ENCODE measurements at places on chromosomes 1 and 21. TPM values are rescaled to one million over a fixed set of nuclear protein-coding genes. Genes with fewer than 3 reads are reported as not detected.

The CFAP74 gene
- 0.93 TPM for polyA plus RNA-seq

The TMPRSS2 gene
- polyA plus RNA-seq: not detected

The LDLRAD1 gene
- not detected for polyA plus RNA-seq

The ARHGAP30 gene
- 0.93 TPM for polyA plus RNA-seq

The PLCH2 gene
- 5.5 TPM for polyA plus RNA-seq

The SLC9A1 gene
- 31.8 TPM for polyA plus RNA-seq

The C1orf185 gene
- polyA plus RNA-seq: not detected

The TAS1R1 gene
- not detected for polyA plus RNA-seq

The PUM1 gene
- 76.2 TPM for polyA plus RNA-seq

DNA sequence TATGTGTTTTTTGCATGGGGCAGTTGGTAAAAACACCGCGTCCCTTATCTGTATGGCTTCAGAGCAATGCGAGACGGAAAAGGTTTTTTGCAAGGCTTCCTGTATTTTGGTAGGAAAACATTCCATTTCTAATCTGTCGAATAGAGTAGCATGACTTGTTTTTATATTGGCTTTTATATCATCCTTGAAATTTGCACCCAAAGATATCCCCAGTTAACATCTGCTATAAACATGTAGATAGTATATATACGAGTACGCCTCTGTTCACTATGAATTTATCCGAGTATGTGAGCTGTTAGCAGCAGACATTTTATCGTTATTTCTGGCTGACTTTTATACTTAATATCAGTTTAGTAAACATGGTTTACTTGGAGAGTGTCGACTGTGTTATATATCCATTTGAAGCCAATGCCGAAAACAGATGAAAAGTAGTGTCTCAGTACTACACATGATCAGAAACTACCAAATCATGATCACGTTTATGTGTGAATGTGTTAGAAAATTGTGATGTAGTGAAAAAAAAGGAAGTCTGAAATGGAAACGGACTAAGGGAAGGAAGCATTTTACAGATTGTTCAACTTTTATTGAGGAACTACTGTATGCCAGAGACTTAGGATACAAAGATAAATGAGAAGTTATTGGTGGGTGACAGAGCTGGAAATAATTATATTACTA lies 1.0 kb downstream of the LEPR start:
- no peak for DNase-seq

GRCh38 chr1:2439369-2439768 lies 27.0 kb upstream of the PEX10 start:
- no peak for DNase-seq

DNA sequence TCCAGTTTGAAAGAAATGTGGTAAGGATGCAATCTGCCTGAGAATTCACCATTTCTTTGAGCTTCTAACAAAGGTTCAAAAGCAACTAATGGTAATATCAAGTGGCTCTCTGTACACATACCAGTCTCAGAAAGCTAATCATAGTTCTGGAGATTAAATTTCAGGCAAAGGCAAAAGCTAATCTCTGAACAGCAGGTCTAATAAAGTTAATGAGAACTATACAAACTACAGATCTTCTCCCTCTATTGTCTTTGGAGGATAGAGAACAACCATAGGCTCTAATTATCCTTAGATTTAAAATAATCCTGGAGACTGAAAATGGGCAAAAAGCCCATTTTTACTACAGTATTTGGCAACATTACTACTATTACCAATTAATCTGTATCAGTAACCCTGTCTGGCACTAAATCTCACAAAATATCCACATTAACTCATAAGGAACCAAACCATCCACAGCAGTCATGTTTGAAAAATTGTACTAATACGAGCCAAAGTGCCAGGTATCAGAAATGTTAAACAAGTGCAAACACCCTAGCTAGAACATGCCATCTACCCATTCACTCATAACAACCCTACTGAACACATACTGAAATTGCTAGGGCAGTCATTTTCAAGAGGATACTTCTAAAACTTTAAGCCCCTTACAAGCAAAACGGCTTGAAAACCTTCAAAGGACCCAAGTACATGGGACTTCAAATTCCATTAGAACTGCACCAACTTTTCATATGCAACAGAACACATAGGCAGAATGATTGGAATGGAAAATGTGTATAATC lies 4.8 kb downstream of the DIPK1A start:
- no peak for DNase-seq

DNA sequence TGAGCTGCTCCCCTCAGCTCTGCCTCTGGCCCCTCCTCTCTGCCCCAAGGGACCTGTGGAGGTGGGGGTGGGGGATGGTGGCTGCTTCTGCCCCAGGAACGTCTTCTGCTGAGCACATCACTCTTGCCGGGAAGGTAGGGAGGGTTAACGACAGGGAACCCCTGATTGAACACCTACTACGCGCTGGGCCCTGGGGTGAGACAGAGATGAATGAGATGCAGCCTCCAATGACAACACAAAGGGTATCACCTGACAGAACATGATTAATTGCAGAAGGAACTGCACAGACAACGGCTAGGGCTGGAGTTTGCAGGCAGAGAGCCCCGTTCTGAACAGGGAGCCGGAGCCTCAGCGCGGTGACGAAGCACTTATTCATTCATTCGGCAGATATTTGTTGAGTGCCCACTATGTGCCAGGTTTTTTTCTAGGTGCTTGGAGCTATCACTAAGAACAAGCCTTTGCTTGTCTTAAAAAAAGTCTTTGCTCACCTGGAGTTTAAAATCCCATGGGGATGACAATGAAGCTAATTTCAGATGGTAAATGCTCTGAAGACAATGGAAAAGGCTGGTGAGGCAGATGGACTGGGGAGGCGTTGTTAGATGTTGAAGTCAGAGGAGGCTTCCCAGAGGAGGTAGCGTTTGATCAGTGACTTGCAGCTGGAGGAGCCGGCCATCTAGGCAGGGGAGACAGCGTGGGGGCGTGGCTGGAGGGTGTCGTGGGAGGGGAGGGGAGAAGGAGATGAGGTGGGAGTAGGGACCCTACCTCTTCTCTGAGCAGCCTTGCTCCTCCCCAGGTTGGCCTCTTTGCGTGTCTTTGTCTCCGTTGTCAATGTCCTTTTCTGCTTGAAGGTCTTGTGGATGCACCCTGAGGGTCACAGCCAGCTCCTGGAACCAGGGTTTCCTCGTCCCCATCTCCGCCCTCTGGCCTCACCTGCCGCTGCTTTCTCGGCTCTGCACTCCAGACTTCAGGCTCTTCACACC lies 103.1 kb upstream of the CSF3R start:
- no peak for DNase-seq

DNA sequence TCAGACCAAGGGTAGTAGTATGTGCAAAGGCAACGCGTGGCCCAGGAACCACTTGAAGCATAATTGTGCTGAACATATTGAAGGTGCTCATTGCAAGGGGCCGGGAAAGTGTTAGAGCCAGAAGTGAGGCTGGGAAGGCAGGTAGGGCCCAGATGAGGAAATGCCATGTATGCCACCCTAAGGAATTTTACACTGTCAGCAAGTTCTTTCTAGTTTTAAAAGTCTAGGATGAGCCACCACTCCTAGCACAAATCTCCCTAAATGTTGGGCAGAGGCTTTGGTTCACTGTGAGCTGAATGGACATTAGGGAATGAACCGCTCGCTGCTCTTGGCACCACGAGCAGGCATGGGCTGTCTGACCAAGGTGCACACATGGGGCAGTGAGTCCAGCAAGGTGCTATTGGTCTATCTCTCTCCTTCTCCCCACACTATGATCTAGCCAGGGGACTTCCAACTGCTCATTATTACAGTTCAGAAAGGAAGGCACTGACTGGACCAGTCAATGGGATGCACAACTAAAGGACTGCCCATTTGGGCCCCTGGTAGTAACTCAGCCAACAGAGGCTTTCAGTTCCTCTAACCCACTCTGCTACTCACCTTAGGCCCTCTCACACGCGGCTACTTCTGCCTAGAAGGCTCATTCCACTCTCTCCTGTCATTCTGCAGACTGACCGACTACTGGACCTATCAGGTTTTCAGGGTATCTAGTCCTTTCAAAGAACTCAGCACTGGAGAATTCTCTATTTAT lies 2.0 kb downstream of the KANK4 start:
- DNase-seq: no peak

- no peak for DNase-seq
Observed at GRCh38 chr1:36524359-36525062, 41.8 kb upstream of the CSF3R start.

- no peak for DNase-seq
Observed at GRCh38 chr1:109365642-109366204, 32.0 kb downstream of the SORT1 start.

GRCh38 chr1:165376041-165376810 lies 19.7 kb upstream of the LMX1A start:
- DNase-seq: peak; percentile 85

DNA sequence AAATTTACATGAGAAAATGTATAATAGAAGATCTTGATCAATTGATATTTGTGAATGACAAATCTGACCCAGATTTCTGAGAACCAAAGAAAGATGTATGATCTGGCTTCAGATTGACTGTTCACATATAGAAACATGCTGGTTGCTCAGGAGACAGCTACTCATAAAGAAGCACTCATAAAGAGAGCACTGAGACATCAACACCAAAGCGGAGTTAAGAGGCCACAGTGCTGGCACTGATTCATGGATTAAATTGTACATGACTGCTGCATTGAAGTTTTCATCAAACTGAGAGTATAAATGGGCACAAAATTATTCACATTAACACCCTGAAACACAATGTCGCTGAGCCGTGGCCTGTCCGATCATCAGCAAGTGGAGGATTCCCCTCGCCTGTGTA lies 46.2 kb downstream of the SH3GLB1 start:
- no peak for DNase-seq

GRCh38 chr1:23122796-23123195 lies 45.9 kb downstream of the LUZP1 start:
- DNase-seq: no peak

- DNase-seq: no peak
Observed at GRCh38 chr1:94126651-94127050, 5.7 kb upstream of the ABCA4 start.

DNA sequence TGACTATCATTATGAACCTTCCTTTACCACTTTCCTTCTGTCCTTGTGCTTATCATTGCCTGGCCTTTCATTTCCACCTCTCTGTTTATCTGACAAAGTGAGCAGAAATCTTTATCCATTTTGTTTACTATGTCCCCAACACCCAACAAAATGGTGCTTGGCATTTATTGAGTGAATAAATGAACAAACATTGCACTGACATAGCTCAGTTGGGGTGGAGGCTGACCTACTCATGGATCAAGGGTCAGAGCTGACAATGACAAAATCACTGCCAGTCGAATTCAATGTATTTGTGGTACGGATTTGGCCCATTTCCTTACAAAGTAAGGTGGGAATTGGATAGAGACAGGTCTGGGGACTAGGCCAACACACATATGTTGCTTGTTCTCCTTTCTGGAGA lies 257.4 kb upstream of the PLXNA2 start:
- DNase-seq: no peak

- DNase-seq: no peak
Observed at GRCh38 chr1:6178751-6179563, 1.2 kb downstream of the CHD5 start.

GRCh38 chr1:79042117-79042516 lies 35.6 kb upstream of the ADGRL4 start:
- no peak for DNase-seq

DNA sequence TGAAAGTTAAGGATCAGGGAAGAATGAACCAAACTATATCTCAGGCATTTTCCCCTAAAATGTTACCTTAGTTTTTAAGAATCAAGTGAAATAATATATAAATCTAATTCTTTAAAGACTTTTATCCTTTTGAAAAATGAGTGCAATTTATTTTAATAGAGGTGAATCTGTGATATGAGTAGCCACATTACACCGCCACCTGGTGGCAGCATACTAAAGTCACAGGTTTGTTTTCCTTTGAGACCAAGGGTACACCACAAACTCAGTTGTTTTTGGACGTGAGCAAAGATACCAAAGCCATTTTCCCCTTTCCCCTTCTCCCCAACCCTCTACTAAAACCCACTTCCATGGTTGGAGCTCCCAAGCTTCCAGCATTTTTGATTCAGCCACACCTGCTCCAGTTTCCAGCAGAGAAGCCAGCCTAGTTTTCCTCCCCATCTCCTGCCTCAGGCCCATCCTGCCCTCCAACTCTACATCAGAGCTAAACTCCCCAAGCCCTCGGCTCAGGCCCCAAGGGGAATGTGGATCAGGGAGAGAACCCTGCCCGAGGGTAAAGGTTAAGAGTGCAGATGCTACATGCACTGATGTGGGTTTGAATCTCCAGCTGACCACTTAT lies 22.9 kb upstream of the LDLRAP1 start:
- DNase-seq: peak; percentile 72

- DNase-seq: no peak
Observed at GRCh38 chr1:210700511-210700910, 371.8 kb downstream of the HHAT start.

DNA sequence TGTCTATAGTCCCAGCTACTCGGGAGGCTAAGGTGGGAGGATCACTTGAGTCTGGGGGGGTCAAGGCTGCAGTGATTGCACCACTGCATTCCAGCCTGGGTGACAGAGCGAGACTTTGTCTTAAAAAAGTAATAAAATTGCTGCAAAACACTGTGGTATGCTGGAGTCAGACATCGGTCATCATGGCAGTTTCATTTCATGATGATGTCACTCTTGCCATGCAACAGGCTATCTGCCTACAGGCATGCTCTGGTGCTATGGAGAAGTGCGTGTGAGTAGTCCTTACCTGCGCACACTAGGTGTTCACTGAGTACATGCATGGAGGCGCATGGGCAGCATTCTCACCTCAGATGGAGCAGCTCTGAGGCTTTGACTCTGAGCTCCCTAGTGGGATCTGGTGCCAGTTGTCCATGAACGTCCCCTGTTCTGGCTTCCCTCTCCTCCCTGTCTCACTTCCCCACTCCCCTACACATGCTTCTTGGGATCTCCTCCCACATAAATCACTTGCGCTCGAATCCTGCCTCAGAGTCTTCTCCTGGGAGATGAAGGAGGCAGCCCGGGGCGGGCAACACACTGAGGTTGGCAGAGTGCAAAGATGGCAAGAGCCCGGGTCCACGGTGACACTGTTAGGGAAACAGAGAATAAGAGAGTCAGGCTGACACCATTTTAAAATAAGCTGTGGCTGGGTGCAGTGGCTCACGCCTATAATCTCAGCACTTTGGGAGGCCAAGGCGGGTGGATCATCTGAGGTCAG lies 10.4 kb upstream of the CELA3B start:
- DNase-seq: no peak

DNA sequence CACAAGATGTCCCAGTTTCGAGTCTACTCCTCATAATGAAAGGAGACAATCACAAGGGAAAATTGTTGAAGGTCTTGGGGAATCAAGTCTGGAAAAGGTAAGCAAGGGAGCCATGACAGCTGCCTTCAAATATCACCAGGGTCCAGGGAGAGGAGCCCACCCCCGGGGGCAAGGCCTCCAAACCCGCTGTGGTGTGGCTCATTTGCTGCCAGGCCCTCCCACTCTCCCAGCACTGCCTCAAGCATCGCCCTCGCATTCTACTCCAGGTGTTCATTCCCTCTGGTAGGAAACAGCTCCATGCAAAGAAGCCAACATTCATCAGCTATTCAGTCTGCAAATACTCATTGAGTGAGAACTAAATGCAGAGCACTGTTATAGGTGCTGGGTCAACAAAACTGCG lies 8.6 kb downstream of the S100A9 start:
- no peak for DNase-seq

GRCh38 chr1:94194079-94194865 lies 43.1 kb downstream of the ARHGAP29 start:
- DNase-seq: no peak

Measured in brain (organoid and tissue), 16 donors.